ENCODE measurements at places on chromosomes 2 and 18. TPM values are rescaled to one million over a fixed set of nuclear protein-coding genes. Genes with fewer than 3 reads are reported as not detected.

DNA sequence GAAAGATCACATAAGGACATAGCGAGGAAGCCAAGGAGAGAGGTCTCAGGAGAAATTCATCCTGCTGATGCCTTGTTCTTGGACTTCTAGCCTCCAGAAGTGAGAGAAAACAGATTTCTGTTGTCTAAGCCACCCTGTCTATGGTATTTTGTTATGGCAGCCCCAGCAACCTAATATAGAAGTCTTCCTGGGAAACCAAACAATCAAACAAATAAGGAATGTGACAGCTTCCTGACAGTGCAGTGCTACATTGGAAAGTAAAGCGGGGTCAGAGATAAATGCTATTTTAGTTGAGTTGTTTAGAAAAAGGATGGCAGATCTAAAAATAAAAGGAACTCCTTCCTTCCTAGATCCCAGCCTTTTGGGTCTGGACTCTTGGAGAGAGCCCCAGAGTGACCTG, 443.2 kb upstream of the GYPC start:
- no peak overlapping the region for H3K4me3 ChIP-seq
- no peak overlapping the region for H3K27ac ChIP-seq
- no peak for DNase-seq
- no peaks in the 10 kb centered on the region for H3K27me3 ChIP-seq

GRCh38 chr2:172172513-172173173, 69.9 kb upstream of the DLX2 start:
- no peaks in the 10 kb centered on the region for H3K27me3 ChIP-seq
- no peaks in the 10 kb centered on the region for H3K4me1 ChIP-seq
- no peaks in the 10 kb centered on the region for H3K36me3 ChIP-seq
- peak; percentile 55 for DNase-seq
- H3K27ac ChIP-seq, result no peak overlapping the region
- peak overlapping the region; percentile 63 for H3K4me3 ChIP-seq

NT5DC4 gene
- total RNA-seq, result 0.85 TPM

GRCh38 chr2:98334439-98335078, 11.7 kb upstream of the CNGA3 start:
- no peaks in the 10 kb centered on the region for H3K36me3 ChIP-seq
- no peak overlapping the region for H3K4me3 ChIP-seq
- H3K27me3 ChIP-seq, result peaks cover 9% of the 10 kb centered on the region

SH3BP4 gene
- 6.2 TPM for total RNA-seq

- no peaks in the 10 kb centered on the region for H3K36me3 ChIP-seq
- H3K27ac ChIP-seq, result no peak overlapping the region
- no peaks in the 10 kb centered on the region for H3K4me1 ChIP-seq
- no peak for DNase-seq
- no peak overlapping the region for H3K4me3 ChIP-seq
Observed at GRCh38 chr18:78950386-78950785, 29.2 kb upstream of the SALL3 start.

PLGLB1 gene
- 3.0 TPM for total RNA-seq

DNA sequence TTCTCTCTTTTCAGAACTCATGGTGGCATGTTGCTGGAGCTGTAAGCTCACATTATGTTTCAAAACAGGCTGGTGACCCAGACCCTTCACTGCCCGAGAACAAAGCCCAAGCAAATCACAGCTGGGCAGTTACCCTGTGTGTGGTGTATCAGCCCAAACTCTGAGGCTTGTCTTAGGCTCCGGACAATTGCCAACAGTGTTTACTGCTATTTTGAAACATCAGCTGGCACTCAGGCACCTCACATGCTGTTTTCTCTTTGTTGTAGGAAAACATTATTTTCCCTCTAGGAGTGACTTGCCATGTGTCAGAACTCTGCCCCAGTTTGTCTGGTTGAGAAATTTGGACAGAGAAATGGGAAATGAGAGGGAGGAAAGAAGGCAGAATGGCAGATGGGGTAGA, 237.6 kb upstream of the APCDD1 start:
- DNase-seq, result no peak
- H3K27me3 ChIP-seq, result no peaks in the 10 kb centered on the region
- no peak overlapping the region for H3K27ac ChIP-seq
- no peaks in the 10 kb centered on the region for H3K36me3 ChIP-seq
- H3K4me1 ChIP-seq, result peaks cover 3% of the 10 kb centered on the region

- H3K4me1 ChIP-seq, result no peaks in the 10 kb centered on the region
- H3K4me3 ChIP-seq, result no peak overlapping the region
- no peak overlapping the region for H3K27ac ChIP-seq
- no peak for DNase-seq
- no peaks in the 10 kb centered on the region for H3K36me3 ChIP-seq
- H3K27me3 ChIP-seq, result no peaks in the 10 kb centered on the region
Observed at GRCh38 chr2:123080331-123080730, 944.8 kb upstream of the CNTNAP5 start.

- no peak overlapping the region for H3K27ac ChIP-seq
- no peaks in the 10 kb centered on the region for H3K36me3 ChIP-seq
- H3K27me3 ChIP-seq, result no peaks in the 10 kb centered on the region
Observed at GRCh38 chr2:240196716-240197461, 56.4 kb upstream of the OTOS start.

NGEF gene
- 0.14 TPM for total RNA-seq

GRCh38 chr2:74843899-74844298, 10.0 kb downstream of the HK2 start:
- DNase-seq, result no peak
- H3K27me3 ChIP-seq, result no peaks in the 10 kb centered on the region
- no peaks in the 10 kb centered on the region for H3K36me3 ChIP-seq
- H3K27ac ChIP-seq, result peak overlapping the region; percentile 38
- no peak overlapping the region for H3K4me3 ChIP-seq

DNA sequence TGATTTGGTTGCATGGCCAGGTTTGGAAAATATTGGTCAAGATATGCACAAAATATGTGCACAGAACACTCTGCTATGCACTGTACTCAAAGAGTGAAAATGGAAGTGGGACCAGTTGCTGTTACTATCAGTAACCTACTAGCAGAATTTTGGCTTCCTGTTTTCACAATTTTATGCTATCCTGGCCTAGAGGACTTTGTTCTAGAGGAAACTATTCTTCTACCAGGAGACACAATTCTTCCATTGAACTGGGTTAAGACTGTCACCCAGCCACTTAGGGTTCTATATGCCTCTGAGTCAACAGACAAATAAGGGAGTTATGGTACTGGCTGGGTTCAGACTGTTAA, 431.4 kb upstream of the DCC start:
- H3K27ac ChIP-seq, result no peak overlapping the region
- H3K4me3 ChIP-seq, result no peak overlapping the region
- no peaks in the 10 kb centered on the region for H3K36me3 ChIP-seq
- H3K27me3 ChIP-seq, result no peaks in the 10 kb centered on the region
- H3K4me1 ChIP-seq, result no peaks in the 10 kb centered on the region
- DNase-seq, result no peak

GRCh38 chr2:184154438-184154837, 443.9 kb upstream of the ZNF804A start:
- H3K4me1 ChIP-seq, result no peaks in the 10 kb centered on the region
- no peaks in the 10 kb centered on the region for H3K36me3 ChIP-seq
- H3K4me3 ChIP-seq, result no peak overlapping the region
- no peak overlapping the region for H3K27ac ChIP-seq

DNA sequence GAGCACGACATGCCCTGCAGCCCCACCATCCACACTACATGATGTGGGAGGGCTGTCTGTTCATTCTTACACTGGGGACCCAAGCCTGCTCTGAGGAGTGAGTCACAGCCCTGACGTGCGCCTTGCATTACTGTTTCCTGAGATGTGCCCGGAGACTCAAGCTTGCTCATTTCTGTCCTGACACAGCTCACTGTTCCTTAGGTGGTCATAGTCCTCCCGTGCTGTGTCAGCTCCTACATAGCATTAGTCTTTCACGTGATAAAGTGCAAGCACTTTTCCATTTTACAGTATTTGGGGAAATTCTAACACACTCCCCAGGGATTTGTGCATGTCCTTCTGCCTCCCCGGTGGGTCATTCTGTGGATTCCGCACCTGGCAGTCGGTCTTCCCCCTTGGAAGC, 46.2 kb upstream of the TRIM43B start:
- H3K27ac ChIP-seq, result no peak overlapping the region
- peaks cover 8% of the 10 kb centered on the region for H3K4me1 ChIP-seq
- no peaks in the 10 kb centered on the region for H3K27me3 ChIP-seq
- peaks cover 16% of the 10 kb centered on the region for H3K36me3 ChIP-seq
- H3K4me3 ChIP-seq, result no peak overlapping the region
- DNase-seq, result no peak

SAG gene
- total RNA-seq, result 0.61 TPM

DUSP2 gene
- 60.0 TPM for total RNA-seq

C1GALT1C1L gene
- total RNA-seq, result 0.24 TPM

CDH2 gene
- total RNA-seq, result 3.0 TPM

- H3K4me3 ChIP-seq, result no peak overlapping the region
- DNase-seq, result no peak
- no peak overlapping the region for H3K27ac ChIP-seq
- H3K4me1 ChIP-seq, result no peaks in the 10 kb centered on the region
- no peaks in the 10 kb centered on the region for H3K27me3 ChIP-seq
Observed at GRCh38 chr2:207481924-207482323, 47.8 kb upstream of the CREB1 start.

GRCh38 chr2:156083763-156084493, 248.6 kb downstream of the NR4A2 start:
- H3K27ac ChIP-seq, result no peak overlapping the region
- H3K4me3 ChIP-seq, result no peak overlapping the region
- H3K36me3 ChIP-seq, result no peaks in the 10 kb centered on the region
- H3K27me3 ChIP-seq, result no peaks in the 10 kb centered on the region
- H3K4me1 ChIP-seq, result no peaks in the 10 kb centered on the region

- H3K27ac ChIP-seq, result no peak overlapping the region
- H3K4me1 ChIP-seq, result no peaks in the 10 kb centered on the region
- no peak overlapping the region for H3K4me3 ChIP-seq
- no peaks in the 10 kb centered on the region for H3K36me3 ChIP-seq
- no peak for DNase-seq
- peaks cover 4% of the 10 kb centered on the region for H3K27me3 ChIP-seq
Observed at GRCh38 chr2:204172145-204172600, 235.6 kb downstream of the ICOS start.

ATP5F1A gene
- total RNA-seq, result 583 TPM

DNA sequence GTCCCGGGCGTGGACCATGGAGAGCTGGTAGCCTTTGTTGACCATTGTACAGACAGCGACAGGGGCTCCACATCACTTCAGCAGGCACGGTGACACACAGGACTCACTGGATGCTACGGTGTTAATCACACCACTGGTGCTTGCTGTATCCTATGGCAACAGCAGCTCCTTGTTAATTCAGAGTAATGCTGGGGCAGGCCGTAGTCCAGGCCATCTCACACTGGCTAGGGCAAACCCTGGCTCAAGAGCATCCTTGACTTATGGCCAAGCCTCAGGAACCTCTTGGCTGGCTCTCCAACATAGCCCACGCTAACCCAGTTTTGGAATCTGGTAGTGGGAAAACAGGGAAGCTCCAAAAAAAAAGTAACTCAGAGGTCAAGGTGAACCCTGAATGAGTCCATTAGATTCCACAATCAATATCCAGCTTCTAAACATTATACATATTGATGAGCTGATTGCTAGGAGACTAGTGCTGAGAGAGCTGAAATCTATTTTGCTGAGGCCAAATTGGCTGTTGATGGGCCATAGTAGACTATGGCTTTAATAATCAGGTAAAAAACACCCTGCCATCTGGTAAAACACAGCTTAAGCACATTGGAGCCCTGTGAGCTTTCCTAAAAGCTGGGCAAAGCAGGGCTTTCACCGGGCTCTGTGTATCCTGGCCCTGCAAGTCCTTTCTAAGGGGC, 253.6 kb downstream of the PRKCE start:
- H3K4me1 ChIP-seq, result peaks cover 26% of the 10 kb centered on the region
- no peak for DNase-seq
- no peak overlapping the region for H3K27ac ChIP-seq
- H3K4me3 ChIP-seq, result no peak overlapping the region

- H3K4me1 ChIP-seq, result no peaks in the 10 kb centered on the region
- H3K27ac ChIP-seq, result no peak overlapping the region
- DNase-seq, result no peak
- no peak overlapping the region for H3K4me3 ChIP-seq
Observed at GRCh38 chr2:131584940-131585339, 57.3 kb downstream of the CCDC74A start.

STARD6 gene
- 0.09 TPM for total RNA-seq

DNA sequence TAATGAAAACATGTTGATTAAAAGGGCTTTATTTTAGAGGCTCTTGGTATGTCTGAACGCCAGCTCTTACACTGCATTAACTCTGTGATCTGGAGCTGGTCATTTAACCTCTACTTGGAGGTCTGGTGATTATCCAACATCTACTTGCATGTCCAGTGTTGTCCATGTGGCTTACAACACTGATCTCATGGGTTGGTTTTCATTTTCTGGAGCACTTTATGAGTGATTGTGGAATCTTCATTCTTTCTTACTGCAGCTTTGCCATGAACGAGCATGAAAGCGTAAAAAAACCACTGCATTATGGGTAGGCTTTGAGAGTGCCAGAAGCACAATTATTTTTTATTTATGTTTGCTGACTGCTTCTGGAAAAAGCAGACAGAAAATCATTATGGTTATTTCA, 4.8 kb downstream of the CCDC195 start:
- DNase-seq, result no peak
- no peaks in the 10 kb centered on the region for H3K4me1 ChIP-seq
- no peak overlapping the region for H3K27ac ChIP-seq
- no peaks in the 10 kb centered on the region for H3K27me3 ChIP-seq
- no peak overlapping the region for H3K4me3 ChIP-seq

DNA sequence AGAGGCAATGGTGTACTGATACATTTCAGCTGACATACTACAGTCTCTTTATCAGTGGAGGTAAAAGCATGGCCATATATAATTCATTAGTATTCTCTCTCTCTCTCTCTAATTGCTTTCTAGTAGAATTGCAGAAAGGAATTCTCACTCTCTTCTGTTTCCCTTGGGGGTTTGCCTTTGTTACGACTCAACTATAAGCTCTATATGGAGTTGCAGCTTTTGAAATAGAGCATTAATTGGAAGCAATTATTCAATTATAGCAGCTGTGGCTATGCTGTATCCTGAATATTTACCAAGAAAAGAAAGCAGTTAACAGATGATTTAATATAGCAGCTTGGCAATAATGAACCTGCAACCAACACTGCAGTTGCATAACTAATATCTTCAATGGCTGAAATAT, 132.7 kb upstream of the STON1 start:
- no peaks in the 10 kb centered on the region for H3K27me3 ChIP-seq
- H3K4me1 ChIP-seq, result no peaks in the 10 kb centered on the region
- H3K27ac ChIP-seq, result no peak overlapping the region
- no peaks in the 10 kb centered on the region for H3K36me3 ChIP-seq
- H3K4me3 ChIP-seq, result no peak overlapping the region

GRCh38 chr2:30164131-30164925, 17.5 kb downstream of the YPEL5 start:
- H3K27me3 ChIP-seq, result no peaks in the 10 kb centered on the region
- no peak for DNase-seq
- no peaks in the 10 kb centered on the region for H3K4me1 ChIP-seq

Data from thymus (tissue), 14 donors.